ENCODE measurements at places on chromosomes 5 and 9. TPM values are rescaled to one million over a fixed set of nuclear protein-coding genes. Genes with fewer than 3 reads are reported as not detected.

DNA sequence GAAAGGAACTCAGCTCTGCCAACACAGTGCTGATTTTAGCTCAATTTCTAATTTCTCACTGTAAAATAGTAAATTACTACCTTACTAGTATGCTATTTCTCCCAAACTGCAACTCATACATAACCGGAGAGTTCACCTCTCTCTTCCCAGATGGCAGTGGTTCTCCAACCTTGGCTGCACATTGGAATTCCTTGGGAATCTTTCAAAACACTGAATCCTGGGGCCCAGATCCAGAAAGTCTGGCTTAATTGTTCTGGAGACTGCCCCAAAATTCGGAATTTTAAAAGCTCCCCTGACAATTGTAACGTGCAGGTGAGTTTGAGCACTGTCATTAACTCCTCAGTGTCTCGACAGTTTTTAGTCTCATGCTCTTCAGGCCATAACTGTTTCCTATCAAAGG is 100.3 kb downstream of the SLC1A3 start:
- no peak for DNase-seq

DNA sequence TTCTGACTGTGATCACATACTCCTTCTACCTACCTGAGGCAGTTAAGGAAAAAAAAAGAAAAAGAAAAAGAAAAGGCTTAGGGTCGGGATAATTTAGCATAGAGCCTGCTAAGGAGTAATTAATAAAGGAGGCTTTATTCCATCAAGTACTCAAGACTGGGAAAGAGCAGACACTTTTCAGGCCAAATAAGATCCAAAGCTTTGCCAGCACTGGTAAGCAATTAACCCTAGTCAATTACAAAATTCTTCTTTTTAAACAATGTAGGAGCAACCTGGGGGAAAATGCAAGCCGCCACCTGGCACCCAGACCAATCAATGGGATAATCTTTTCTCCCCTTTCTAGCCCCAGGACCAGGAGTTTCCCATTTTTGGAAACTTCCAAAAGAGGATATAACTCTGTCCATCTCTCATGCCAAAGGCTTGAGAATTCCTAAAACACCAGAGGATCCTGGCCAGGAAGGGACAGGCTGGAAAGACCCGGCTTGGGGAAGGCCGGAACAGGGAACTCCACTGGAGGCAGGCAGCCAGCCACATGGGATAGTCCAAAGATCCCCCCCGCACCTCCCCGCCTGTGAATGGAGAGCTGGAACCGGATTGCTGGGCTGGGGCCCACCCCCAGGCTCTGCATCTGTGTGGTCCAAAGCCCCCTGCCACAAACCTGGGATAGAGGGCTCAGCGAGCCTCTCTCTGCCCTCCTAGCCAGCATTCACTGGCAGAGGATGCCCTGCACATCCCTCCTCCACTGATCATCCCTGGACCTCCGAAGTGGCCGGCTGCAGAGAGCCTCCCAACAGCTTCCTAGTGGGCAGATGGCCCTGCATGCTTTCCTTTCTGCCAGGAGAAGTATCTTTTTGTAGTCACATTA is 117.8 kb downstream of the ZNF354C start:
- no peak for DNase-seq

PRUNE2 gene
- polyA plus RNA-seq: 13.8 TPM

TMC1 gene
- 0.99 TPM for polyA plus RNA-seq

GRCh38 chr9:101705135-101705661 is 33.2 kb downstream of the GRIN3A start:
- DNase-seq: no peak

DNA sequence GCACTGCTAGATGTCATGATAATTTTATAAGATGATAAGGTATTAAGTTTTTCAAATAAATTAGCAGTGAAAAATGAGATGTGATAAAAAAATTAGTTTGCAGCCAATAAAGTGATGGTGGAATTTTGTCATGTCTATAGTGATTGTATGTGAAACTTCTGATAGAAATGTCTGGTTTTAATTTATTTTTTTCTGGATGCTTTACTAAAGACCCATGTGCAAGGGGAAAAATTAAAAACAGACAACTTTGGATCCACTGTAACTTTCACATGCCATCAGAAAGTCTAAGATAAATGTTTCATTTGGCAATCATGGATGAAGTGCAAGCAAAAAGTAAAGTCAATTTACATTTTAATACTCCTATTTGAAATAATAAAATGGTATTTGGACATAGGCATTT is 4.4 kb upstream of the NDUFS4 start:
- no peak for DNase-seq

- peak; percentile 16 for DNase-seq
Measured at GRCh38 chr9:33106827-33107621, 30.6 kb upstream of the SMU1 start.

GRCh38 chr9:20152151-20152725 is 363.4 kb upstream of the SLC24A2 start:
- DNase-seq: peak; percentile 55

ZFR gene
- polyA plus RNA-seq: 123 TPM

DNA sequence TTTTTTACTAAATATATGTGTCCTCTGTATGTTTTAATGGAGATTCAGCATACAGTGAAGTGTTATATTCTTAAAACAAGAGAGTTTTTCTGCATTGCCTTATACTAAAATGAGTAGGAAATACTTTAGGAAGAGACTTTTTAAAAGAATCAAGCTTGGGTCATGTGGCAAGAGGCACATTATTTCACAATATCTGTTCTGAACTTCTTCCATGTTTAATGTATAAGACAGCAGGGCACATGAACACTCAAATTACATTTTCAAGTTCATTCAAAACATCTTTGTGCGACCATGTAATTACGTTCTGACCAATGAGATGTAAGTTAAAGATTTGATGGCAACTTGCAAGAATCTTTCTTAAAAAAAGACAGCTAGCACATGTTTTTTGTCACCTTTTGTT is 1055.9 kb downstream of the NR2F1-AS1 start:
- no peak for DNase-seq

HTR1A gene
- 0.05 TPM for polyA plus RNA-seq

GABRA1 gene
- 0.15 TPM for polyA plus RNA-seq

DNA sequence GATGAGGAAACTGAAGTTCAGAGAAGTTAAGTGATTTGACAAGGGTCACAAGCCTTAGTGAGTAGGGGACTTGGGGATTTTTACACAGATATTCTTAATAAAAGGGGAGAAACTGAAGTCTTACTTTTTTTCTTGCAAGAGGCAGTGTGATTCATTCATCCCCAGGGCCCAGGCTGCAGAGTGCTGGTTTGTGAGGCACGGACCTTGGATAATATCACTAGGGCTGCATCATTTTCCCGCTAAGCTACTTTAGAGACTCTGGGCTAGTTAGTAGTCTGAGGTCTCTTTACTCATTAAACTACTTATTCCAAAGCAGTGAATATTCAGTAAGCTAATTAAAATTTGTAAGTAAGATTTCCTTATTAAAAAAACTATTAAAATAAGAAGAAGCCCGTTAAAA is 195.0 kb downstream of the PBX3 start:
- DNase-seq: no peak

LSM11 gene
- 8.2 TPM for polyA plus RNA-seq

- DNase-seq: no peak
Measured at GRCh38 chr9:109088221-109088620, 31.5 kb downstream of the TMEM245 start.

MLANA gene
- polyA plus RNA-seq: 1.00 TPM

CDX1 gene
- 0.71 TPM for polyA plus RNA-seq

GRCh38 chr9:108162664-108163063 is 673.1 kb upstream of the KLF4 start:
- no peak for DNase-seq

PCDHGA6 gene
- 9.1 TPM for polyA plus RNA-seq

PCDHB2 gene
- polyA plus RNA-seq: 7.7 TPM

INSL4 gene
- not detected for polyA plus RNA-seq

NRG2 gene
- polyA plus RNA-seq: 1.3 TPM

C5orf52 gene
- polyA plus RNA-seq: not detected

- DNase-seq: no peak
Measured at GRCh38 chr9:88017096-88017495, 42.8 kb upstream of the CDK20 start.

DNA sequence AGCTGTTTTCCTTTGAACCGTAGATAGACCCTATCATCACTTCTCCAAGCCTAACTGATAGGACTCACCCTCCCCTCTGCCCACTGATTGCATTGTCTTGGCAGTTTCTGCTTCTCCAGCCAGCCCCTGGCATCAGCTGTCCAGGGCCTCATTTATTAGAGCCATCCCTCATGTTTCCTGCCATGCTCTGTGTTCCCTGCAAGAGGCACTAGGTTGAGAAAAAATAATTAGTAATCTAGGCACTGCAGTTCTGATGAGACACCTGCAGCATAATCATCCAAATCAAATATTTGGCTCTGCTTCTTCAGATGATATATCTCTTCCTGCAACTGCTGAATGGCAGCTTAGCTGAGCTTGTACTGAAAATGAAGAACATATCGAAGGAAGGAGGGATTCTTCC is 303.0 kb upstream of the TLE4 start:
- DNase-seq: no peak

MPDZ gene
- polyA plus RNA-seq: 37.1 TPM

DNA sequence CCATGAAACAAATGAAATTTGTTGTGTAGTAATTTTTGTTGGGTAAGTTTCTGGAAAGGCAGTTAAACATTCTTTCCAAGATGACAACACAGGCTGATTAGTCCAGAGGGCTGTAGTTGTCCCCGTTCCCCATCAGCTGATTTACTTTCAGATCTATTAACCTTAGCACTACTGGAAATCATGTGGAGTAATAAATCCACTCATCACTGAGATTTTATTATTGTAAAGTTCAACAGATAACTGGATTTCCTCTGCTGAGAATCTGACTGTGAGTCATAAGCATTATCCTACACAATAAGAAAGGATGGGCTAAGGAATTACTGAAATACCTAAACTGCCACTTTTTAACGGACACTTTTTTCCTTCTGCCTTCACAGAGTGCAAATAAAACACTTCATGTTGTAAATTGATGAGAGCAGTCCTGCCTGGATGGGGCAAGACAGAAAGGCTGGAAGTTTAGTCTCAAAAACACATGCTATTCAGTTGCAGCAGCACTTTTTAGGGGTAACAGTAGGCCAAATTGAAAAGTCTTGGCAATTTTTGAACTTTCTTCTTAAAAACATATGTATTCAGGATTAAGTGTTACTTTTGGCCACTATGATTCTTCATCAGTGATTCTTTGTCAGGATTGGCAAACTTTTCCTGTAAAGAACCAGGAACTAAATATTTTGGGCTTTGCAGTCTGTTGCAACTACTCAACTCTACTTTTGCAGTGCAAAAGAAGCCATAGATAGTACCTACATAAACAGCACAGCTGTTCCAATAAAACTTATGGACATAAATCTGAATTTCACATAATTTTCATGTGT is 7.0 kb downstream of the STOM start:
- DNase-seq: no peak

LCN2 gene
- 1.2 TPM for polyA plus RNA-seq

- no peak for DNase-seq
Measured at GRCh38 chr9:113945784-113946183, 69.7 kb downstream of the ZNF618 start.

GRCh38 chr5:66139318-66139712 is 4.8 kb upstream of the SREK1 start:
- no peak for DNase-seq

DNA sequence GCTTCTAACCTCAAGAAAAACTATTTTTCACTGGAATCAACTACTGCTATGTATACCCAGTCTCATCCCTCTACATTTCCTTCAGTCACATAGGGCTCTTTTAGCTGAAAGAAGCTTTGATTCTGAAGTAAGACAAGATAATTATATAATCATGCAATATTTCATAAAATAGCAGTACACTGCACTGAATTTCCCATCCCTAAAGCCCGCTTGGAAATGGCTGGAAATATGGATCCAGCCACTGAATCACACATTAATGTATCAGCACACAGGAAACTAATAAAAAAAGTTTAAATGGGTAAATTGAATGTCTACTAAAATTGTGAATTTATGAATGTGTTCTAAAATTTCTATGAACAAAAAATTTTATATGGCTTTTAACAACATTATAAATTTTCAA is 808.7 kb downstream of the PTPRD start:
- DNase-seq: no peak

ADAMTSL1 gene
- polyA plus RNA-seq: 17.4 TPM

- DNase-seq: no peak
Measured at GRCh38 chr9:132395560-132395959, 11.1 kb downstream of the TTF1 start.

- no peak for DNase-seq
Measured at GRCh38 chr5:33238826-33239695, 201.7 kb upstream of the TARS1 start.

All from right renal pelvis (tissue), 4 donors.